NCI-H1930 (cell line): ENCODE measurements at places on chromosomes 7 and 10.

- no peak for DNase-seq
Observed at GRCh38 chr7:36280840-36281812, 108.5 kb upstream of the ANLN start.

DNA sequence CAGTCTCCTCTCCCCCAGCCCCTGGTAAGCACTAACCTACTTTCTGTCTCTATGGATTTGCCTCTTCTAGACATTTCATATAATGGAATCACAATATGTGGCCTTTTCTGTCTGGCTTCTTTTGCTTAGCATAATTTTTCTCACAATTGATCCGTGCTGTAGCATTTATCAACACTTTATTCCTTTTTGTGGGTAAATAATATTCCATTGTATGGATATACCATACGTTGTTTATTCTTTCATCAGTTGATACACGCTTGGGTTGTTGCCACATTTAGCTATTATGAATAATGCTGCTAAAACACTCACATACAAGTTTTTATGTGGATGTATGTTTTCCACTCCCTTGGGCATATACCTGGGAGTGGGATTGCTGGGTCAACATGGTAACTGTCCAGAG, 25.8 kb downstream of the MCM10 start:
- DNase-seq: no peak

- DNase-seq: no peak
Observed at GRCh38 chr10:131173484-131174210, 137.9 kb downstream of the TCERG1L start.

GRCh38 chr10:3143791-3144434, 28.7 kb downstream of the PITRM1 start:
- DNase-seq: no peak

DNA sequence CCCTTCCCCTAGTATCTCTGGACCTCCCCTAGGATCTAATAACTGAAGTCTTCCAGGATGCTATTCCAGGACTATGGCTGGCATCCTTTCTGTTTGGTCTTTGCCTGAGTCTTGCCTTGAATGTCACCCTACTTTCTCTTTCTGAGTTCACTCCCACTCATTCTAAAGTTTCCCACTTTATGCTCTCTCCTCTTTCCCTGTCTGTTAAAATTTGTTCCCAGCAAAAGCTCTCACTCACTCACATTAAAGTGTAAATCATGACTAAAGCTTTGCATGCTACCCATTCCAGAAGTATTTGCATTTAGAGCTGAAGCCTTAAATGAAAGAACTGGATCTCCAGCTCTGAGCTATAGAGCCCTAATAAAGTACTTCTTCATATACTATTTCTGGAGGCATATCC, 42.1 kb upstream of the RAPGEF5 start:
- DNase-seq: no peak

DNA sequence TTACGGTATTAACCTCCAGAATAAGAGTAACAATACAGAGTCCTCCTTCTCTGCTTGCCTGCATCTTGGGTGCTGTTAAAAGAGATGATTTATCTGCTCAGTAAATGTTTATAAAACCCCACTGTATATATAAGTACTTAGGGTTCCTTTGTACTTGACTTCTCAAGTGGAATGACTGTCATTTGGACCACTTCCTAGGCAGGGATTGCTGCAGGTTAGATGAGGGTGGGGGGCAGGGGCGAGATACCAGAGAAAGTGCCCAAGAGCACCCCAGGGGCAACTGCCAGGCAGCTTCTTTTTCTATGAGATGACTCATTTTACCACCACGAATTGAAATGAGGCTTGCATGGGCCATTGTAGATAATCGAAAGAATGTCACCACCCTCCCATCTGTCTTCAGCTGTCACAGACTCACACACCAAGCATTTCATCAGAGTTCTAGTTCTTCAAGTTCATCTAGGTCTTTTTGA, 421.9 kb upstream of the GALNT17 start:
- no peak for DNase-seq
